Activated CD8-positive, alpha-beta memory T cell treated with anti-CD3 and anti-CD28 coated beads for 1 hour (primary cell): ENCODE measurements at places on chromosomes 13 and 19.

DNA sequence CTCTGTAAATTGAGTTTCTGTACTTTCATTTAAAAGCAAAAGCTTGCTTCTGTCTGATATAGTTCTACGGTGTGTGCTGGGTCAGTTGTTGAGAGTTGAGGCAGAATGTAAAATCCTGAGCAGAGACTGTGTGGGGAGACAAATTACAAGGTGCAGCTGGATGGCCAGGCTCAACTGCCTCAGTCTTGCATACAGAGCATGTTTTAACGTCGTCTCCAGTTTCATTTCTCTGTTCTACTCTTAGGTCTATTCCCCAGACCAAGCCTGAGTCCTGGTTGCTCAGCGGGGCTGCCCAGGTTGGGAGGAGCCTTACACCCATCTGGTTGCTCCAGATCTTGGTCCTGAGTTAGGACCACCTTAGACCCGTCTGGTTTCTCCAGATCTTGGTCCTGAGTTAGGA, 54.4 kb upstream of the MEDAG start:
- DNase-seq, result no peak

DNA sequence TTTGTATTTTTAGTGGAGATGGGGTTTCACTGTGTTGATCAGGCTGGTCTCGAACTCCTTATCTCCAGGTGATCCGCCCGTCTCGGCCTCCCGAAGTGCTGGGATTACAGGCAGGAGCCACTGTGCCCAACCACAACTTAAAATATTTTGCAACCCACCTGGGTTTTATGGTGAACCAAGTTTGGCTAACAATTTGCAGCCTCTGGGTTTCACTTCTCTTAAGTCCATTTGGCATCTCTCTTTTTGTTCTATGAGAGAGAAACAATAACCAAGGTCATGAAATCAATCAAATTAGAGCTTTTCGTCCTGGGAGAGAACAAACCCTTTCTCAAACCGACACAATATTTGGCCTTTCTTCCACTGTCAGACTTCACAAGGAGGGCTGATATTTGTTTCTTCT, 5.6 kb upstream of the SMAD9 start:
- no peak for DNase-seq

DNA sequence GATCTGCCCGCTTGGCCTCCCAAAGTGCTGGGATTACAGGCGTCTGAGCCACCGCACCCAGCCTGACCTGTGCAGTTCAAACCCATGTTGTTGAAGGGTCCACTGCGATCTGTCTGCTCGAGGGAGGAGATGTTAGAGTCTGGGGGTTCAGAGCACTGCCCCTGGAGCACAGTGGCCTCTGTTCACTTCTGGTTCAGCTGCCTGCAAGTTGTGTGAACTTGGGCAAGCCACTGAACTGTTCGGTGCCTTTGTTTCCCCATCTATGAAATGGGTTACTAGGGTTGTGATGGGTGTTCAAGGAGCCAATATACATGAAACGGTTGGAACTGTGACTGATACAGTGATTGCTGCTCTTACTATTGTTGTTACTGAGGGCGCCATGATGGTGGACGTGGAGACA, 1.7 kb downstream of the PLIN5 start:
- no peak for DNase-seq

- DNase-seq, result no peak
Measured at GRCh38 chr19:37593996-37594303, 642 bp downstream of the ZNF571 start.

DNA sequence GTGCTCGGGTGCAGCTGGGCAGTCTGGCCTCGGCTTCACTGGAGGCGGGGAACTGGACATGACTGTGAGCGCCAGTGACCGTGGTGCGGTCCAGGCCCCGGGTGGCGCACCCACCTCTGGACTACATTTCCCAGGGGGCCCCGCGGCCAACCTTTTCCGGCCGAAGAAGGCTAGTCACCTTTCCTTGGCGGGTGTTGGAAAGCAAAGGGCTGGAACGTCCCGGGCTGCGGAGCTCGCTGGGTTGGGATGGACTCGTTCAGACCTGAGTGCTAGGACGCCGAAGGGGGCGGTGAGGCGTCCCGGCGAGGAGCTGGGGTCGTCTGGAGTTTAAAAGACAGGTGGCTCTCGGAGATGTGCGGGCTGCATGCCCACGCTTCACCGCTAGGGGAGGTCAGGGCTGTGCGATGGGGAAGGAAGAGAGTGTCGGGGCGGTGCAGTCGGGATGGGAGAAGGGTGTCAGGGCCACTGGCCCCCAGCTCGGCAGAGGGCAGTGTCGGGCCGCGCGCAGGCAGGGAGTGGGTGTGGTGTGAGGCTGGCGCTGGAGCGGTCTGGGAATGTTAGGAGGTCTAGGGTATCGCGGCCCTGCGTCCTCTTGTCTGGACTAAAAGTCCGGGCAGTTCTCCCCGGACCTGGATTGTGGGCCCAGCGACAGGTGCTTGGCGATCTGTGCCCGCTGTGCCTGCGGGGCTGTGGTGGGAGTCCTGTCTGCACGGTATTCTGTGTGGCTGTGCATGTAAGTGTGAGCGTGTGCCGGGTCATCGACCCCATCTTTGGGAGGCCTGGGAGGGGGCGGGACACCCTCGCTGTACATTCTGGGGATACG, 57.1 kb downstream of the ZNF568 start:
- peak; percentile 63 for DNase-seq

DNA sequence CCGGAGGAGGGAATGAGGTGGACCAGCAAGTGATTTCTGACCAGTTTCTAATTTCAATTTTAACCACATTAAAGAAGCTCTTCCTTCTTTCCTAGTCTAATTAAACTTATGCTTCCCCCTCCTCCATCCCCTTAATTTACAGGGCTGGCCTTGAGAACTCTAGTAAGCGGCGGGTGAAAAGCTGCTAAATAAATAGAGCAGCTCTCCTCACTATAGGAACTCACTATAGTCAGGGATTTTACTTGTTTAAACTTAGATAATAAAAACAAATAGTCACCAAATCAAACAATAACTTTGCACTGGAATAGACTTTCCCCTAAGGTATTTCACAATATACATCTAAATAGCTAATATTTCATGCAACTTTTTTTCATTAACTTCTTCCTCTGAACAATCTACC, 1838.2 kb upstream of the PRR20A start:
- DNase-seq, result no peak

DNA sequence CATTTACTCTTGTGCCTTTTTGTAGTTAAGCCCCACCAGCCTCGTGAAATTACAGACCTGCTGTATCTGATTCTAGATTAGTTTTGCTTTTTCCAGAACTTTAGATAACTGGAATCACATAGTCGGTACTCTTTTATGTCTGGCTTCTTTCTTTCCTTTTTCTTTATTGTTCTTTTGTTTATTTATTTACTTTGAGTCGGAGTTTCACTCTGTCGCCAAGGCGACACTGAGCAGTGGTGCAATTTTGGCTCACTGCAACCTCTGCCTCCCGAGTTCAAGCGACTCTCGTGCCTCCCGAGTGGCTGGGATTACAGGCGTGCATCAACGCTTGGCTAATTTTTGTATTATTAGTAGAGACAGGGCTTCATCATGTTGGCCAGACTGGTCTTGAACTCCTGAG, 6.0 kb upstream of the NCCRP1 start:
- DNase-seq, result no peak

DNA sequence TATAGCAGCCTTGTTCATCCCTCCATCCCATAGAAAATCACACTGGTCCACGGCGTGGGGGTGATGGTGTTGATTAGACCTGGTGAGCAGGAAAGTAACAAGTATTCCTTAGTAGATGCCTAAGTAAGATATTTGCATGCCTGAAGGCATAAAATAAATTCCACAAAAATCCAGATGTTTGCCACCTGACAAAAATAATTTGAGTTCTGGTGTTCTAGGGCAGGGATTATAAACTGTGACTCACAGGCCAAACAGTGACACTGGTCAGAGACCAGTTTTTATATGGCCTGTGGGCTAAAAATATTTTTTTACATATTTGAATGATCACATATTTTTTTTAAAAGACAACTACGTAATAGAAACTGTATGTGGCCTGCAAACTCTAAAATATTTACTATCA, 310.7 kb downstream of the RFC3 start:
- no peak for DNase-seq

DNA sequence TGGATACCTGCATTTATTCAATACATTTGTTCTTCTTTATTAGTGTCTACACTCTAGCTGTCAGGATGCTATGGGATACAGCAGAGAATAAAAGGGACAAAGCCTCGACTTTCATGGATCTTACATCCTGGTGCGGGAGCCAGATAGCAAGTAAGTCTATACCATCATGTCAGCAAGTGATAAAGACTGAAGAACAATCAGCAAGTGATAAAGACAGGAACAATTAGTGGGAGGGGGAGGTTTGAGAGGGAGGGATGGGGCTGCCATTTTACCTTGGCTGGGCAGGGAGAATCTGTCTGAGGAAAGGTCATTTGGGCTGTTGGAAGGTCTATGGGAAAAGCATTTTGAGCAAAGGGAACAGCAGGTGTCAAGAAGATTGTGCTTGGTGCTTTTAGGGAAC, 2.6 kb upstream of the UBE2S start:
- no peak for DNase-seq

- no peak for DNase-seq
Measured at GRCh38 chr19:2983351-2984214, 6.2 kb downstream of the TLE6 start.

- no peak for DNase-seq
Measured at GRCh38 chr19:46730187-46730586, 13.3 kb upstream of the PRKD2 start.

DNA sequence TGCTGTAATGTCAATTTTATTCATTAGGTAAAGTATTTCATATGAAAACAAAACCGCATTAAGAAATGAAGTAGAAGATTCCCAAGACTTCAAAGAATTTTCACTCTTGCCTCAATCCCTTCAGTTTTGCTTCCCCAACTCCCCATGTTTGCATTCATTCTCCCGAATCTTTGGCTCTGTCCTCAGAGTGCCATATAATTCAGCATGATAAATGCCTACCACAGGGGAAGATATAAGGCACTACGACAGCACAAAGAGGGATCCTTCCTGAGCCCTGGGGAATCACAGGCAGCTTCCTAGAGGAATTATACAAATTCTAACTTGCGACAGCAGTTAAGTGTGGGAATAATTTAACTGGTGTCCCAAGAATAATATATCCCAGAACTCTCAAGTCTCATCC, 68.5 kb downstream of the TSC22D1 start:
- DNase-seq, result no peak

DNA sequence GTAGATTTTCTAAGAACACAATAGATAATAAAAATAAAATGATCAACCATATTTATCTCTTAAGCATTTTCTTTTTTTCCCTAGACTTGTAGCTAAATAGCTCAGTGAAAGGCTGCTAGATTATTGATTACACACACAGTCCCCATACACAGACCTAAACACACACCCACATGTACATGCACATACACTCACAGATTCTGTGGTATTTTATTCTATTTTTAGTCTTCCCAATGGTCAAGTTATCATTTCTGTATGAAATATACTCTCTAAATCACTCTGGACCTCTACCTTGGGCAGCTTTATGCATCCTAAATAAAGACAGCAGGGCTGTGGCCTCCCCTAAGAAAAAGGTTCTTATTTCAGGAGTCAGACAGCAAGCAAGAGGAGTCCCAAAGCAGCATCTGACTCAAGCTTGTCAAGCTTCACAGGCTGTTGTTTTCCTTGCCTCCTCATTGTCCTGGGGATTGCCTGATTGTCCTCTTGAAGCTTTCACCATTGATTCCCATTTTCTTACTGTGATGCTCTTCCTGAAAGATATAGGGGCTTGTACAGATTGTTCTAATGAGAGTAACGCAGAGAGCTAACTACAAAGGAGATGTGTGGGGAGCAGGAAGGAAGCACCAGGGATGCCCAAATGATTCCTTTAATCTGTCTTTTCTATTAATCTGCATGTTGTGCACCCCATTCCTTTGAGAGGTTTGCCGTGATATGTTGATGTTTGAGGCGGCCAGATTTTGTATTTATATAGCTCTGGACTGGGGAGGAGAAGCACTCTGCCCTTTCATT, 986.5 kb downstream of the PCDH17 start:
- DNase-seq, result no peak

DNA sequence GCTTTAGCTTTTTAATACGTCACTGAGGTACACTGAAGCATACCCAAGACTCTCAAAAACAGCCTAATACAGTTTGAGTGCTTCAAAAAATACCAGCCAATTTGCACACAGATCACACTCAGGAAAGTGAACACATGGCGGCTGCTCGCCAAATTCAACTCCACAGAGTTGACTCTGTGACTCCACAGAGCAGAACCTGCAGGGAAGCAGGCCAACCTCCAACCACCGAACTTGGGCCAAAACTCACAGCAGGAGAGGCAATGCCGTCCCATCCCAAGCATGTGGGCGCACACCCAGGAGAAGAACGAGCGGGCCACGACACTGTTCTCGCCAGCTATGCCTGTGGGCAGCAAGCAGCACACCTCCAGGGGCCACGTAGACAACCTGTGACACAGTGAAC, 21.1 kb downstream of the ELL start:
- DNase-seq, result no peak

GRCh38 chr19:5718579-5719273, 1.2 kb downstream of the LONP1 start:
- DNase-seq, result no peak

- no peak for DNase-seq
Measured at GRCh38 chr13:99686157-99686572, 184.9 kb downstream of the TM9SF2 start.

DNA sequence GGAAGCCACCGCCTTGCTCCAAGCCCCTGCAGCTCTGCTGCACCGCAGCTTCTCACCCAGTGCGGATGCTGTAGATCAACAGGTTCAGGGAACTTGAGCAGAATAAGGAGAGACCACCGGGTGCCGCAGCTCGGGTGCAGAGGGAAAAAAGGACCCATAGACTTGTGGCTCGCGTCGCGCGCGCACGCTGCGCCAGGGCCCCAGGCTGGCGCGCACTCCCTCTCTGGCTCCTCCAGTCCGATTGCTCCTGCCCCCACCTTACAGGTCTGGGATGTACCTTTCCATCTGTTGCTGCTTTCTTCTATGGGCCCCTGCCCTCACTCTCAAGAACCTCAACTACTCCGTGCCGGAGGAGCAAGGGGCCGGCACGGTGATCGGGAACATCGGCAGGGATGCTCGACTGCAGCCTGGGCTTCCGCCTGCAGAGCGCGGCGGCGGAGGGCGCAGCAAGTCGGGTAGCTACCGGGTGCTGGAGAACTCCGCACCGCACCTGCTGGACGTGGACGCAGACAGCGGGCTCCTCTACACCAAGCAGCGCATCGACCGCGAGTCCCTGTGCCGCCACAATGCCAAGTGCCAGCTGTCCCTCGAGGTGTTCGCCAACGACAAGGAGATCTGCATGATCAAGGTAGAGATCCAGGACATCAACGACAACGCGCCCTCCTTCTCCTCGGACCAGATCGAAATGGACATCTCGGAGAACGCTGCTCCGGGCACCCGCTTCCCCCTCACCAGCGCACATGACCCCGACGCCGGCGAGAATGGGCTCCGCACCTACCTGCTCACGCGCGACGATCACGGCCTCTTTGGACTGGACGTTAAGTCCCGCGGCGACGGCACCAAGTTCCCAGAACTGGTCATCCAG, 964 bp downstream of the PCDH17 start:
- DNase-seq, result no peak

GRCh38 chr13:112161521-112162301, 94.8 kb downstream of the SOX1 start:
- no peak for DNase-seq
